Activated CD8-positive, alpha-beta memory T cell treated with anti-CD3 and anti-CD28 coated beads for 4 hours (primary cell): ENCODE measurements at places on chromosomes 1 and 21.

- DNase-seq: no peak
These were observed 14.9 kb upstream of the NUP133 start for GRCh38 chr1:229523052-229523451.

GRCh38 chr1:47031059-47031458 is 7.6 kb downstream of the CYP4X1 start:
- DNase-seq: no peak

DNA sequence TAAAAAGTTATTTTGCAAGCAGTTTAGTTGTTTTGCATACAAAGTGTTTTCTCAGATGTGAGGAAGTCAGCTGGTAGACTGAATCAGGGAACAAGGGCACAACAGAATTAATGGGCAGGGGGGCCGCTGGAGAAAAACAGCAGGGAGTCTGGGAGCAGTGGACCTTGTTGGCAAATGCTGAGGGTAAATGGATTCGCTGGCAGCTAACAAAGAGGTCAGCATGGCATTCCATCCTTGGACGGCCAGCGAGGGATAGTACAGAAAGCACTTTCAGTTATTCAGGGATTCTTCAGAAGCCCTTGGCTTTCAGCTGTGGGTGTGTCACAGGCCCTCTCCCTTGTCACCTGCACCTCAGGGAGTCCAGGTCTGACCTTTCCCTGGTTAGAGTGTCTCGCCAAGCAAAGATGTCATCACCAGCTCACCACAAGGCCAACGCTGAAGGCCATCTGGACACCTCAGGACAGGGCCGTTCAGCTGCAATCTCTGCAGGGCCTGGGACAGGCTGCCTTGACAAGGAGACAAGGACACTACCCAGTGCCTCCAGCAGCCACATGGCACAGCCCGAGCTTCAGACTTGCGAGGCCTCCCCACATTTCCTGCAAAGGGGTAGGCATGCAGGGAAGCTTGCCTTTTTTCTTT is 90.4 kb downstream of the KCNN3 start:
- no peak for DNase-seq

DNA sequence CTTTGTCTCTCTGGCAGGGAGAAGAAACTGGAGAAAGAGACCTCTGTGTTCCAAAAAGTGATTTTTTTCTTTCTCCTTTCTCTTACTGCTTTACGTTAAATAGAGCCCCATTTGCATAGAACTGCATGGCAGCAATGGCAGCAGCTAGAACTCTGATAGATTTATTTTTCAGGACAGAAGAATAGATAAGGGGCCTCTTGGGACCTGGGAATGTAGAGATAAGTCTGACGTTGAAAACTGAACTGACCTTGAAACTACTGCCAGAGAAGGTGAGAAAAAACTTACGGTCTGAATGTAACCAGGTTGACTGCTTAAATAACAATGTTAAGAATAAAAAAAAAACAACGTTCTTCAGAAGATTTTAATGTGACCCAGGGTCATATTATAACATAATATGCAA is 25.4 kb upstream of the B3GALT5 start:
- no peak for DNase-seq

- no peak for DNase-seq
These were observed 142.1 kb upstream of the ZBTB40 start for GRCh38 chr1:22309572-22309971.

DNA sequence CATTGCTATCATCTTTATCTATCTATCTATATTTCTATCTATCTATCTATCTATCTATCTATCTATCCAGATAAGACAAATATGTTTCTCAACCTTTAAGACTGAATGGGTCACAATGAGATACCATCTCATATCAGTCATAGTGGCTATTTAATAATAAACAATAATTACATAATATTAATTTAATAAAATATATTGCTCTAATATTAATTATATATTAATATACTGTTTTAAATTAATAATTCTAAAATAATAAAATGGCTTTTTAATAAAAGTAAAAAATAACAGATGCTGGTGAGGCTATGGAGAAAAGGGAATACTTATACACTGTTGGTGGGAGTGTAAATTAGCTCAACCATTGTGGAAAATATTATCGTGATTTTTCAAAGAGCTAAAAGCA is 13.0 kb upstream of the PLPPR4 start:
- DNase-seq: no peak

DNA sequence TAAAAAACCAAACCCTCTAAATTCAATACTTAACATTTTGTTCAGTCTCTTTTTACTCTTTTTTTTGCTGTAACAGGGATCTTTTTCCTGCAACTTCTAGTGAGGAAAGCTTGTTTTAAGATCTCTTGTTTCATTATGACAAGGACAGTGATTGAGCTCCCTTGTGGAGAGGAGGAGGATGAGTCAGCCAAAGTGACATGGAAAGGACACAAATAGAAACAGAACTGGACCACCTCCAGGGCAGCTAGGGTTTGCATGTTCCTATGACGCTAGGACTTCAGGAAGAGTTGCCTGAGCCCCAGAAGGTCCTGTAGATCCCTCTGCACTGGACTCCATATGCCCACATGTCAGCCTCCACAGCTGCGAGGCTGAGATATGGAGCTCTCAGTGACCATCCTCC is 212.6 kb upstream of the FAM78B start:
- DNase-seq: no peak

GRCh38 chr1:220410611-220411010 is 117.3 kb upstream of the MARK1 start:
- DNase-seq: no peak

GRCh38 chr1:213389061-213389581 is 338.1 kb downstream of the RPS6KC1 start:
- no peak for DNase-seq

DNA sequence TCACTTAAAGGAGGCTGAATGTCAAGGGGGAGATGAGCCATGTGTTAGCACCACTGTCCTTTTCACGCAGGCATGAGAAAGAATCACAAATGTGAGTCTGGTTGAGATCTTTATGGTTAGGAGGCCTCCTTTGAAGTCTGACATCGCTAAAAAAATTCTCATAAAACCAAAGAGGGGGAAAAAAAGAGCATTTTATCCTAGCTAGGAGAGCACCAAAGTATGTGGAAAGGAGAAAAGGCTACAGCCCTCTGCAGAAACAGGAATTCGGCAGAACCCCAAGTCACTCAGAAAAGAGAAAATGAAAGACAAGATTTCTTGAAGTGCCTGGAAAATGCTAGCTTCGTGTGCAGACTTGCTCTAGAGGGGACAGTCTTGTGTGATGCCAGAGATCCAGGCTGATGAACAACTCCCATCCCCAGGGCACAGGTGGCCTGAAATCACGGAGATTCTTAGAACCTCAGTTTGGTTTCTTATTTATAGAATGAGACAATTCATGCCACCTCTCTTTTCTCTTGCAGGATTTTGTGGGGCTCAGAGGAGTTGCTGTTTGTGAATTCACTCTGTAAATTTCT is 61.5 kb downstream of the RUNX1 start:
- no peak for DNase-seq

DNA sequence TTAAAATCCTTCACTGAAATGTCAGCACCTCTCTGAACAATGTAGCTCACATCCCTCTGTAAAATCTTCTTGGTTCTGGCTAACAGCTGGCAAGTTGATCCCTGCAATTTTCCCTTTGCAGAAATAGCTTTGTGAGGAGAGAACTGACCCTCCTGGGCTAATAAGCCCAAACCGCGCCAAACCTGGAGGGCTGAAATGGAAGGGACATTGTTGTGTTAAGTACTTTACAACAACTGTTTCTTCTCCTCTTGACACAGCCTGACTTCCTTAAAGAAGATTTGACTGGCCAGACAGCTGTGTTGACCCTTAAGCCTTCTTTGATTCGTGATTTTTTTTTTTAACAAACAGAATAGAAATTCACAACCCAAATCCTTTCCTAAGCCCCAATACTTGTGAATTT is 5.7 kb downstream of the LMX1A start:
- no peak for DNase-seq

- DNase-seq: no peak
These were observed 55.4 kb upstream of the GREM2 start for GRCh38 chr1:240667351-240667750.

- DNase-seq: no peak
These were observed 24.5 kb downstream of the TP73 start for GRCh38 chr1:3676581-3677470.

DNA sequence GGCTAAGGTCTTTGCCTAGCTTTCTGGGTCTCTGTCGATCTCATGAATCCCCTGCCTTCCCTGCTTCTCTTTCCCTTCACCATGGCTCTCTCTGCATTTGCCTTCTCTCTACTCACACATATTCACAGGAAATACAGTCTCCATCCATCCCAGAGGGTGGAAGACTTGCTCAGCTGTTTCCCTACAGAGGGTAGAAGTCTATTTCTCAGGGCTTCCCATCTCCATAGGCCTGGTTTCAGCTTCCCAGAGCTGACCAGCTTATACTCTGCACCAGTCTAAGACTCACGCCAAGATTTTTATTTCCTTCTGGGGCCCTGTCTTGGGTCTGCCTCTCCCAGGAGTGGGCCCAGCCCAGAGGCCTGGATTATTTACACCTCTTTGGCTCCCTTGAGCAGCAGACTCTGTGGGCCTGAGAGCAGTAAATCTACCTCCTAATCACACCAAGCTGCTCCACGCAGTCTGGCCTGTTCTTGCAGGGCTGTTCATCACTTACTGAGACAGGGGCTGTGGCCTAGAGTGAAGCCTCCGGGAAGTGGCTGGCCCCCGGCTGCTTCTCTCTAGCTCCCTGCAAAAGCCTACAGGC is 102.5 kb downstream of the PLXNA2 start:
- no peak for DNase-seq

DNA sequence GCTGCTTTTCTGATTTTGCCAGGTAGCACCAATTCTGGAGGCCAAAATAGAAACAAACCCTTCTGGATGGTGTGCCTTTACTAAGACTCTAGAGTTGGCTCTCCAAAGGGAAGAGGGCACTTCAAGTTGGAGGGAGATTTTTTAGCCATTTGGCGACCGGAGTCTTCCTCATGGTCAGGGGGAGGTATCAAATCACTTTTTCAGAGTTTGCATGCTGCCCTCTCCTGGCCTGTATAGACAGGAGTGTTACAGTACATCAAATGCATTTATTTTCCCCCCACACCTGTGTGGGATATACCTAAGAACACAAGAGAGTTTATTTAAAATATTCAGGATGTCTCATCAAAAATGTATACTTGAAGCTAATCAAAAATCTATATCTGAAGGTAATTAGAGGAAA is 3.2 kb downstream of the GREM2 start:
- no peak for DNase-seq

DNA sequence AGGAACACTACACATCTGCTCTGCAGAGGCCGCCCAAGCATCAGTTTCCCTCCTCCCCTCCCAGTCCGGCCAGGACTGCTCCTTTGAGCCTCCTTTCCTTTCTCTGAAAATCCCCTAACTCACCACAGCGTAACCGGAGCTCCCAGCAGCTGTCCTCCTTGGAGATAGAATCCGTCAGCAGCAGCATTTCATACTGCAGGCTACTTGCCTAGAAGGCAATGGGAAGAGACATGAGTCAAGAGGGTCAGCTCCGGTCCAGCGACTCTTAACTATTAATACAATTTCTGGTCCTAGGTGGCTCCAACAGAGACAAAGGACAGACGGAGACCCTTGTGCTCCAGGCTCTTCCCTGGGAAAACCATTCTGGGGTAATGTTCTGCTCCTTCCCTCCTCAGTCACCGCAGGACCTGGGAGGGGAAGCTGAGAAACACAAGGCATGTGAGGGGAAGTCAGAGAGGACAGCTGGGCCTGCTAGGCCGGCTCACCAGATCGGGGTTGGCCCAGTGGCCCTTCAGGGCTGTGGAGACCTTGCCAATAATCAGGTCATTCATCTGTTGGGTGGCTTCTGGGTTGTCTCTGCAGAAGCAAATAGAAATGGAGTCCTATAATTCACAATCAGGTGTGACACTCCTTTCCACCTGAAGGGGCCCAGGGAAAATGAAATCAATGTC is 99.7 kb downstream of the UBR4 start:
- DNase-seq: no peak

- no peak for DNase-seq
These were observed 1.2 kb downstream of the SCAF4 start for GRCh38 chr21:31730712-31731055.

GRCh38 chr1:90358448-90358847 is 358.7 kb downstream of the BARHL2 start:
- no peak for DNase-seq

- no peak for DNase-seq
These were observed 55.7 kb upstream of the KCNE2 start for GRCh38 chr21:34307991-34308532.

DNA sequence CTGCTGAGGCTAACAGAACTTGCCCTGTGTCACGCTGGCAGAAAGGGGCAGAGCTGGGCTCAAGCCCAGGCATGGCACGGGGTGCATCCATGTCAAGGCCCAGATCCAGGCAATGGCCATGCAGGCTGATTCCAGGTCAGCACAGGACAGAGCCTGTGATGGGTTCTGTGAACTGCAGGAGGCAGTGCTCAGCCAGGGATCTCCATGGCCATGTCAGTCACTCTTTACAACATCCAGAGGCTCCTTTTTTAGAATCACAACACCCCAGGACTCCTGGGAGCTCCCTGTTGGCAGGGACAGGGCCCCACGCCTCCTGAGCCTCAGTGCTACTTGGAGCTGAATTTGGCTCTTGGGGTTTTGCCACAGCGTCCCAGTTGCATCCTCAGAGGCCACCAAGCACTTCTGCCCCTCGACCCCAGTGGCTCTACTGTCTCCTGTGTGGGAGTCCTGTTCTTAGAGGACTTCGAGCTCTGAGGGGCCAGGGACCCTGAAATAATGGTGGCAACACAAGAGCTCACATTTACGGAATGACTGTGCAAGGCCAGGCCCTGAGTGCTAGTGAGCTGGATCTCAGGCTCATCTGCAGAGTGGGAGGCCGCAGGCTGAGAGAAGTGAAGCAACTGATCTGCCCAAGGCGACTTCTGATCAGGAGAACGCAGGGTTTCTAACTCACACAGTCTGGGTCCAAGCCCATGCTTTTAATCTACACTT is 211.5 kb downstream of the TRABD2B start:
- no peak for DNase-seq

- DNase-seq: no peak
These were observed 2.4 kb downstream of the PTBP2 start for GRCh38 chr1:96723936-96724335.
